Iris pigment epithelial cell (primary cell): ENCODE measurements at places on chromosomes 11 and 22.

- DNase-seq = no peak
Observed at GRCh38 chr11:111387363-111387762, 8.3 kb upstream of the POU2AF1 start.

DNA sequence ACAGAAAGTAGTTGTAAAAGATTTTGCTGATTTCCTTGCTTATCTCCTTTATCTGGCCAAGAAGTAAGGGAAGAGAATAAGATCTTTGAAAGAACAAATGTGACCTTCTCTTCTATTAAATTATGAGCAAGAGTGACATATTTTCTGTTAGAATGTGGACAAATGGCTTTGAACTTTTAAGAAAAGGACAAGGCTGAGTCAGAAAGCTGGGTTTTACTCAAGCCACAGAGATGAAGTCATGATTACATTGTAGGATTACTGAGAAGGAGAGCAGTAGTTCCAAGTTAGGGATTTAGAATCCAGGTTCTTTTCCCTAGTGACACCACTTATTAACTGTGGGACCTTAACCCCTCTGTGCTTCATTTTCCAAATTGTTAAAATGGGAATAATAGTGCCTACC, 13.5 kb downstream of the CCDC90B start:
- DNase-seq = peak; percentile 86

DNA sequence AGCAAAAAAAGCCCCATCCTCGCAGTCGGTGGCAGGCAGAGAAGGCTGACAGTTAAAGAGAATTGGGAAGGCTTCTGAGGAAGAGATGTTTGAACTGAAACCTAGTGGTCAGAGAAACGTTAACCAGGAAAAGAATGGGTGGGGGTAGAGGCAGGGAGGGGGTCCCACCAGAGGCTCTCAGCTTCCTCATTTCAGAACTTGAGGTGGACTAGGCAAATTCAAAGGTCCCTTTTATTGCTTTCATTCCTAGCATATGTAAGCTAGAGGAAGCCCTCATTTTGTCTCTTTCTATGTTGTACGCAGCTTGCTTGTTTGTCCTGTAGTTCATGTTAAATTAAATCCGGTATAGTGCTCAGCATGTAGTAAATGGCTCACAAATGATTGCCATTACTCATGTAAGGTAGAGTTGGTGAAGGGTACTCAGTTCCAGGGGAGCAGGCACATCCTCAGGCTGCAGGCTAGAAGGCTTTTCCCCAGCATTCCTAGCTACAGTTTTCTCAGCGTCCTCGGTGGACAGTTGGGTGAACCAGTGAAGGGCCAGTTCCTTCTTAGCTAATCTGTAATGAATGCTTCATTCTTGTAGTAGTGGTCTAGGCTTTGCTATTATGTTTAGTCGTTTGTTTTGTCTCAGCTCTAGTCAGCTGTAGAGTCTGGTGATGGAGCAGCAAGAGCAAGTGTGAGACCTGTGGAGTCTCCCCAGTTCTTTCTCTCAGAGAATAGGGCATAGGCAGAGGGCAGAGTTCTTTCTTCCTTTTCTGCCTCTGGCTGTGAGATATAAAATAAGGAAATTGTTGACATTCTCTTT, 58.6 kb downstream of the UVRAG start:
- no peak for DNase-seq

DNA sequence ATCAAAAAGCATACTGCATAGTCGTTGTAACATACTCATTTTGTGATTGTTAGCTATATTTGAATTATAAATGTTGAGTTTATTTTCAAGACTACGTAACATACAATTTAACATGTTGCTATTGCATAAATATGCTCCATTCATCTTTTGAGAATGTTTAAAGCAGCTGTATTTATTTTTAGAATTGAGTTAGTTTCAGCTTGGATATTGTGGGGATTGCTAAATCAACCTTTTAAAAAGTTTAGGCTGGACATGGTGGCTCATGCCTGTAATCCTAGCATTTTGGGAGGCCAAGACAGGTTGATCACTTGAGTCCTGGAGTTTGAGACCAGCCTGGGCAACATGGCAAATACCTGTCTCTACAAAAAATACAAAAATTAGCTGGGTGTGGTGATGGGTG, 288.1 kb downstream of the DYNC2H1 start:
- peak; percentile 47 for DNase-seq

DNA sequence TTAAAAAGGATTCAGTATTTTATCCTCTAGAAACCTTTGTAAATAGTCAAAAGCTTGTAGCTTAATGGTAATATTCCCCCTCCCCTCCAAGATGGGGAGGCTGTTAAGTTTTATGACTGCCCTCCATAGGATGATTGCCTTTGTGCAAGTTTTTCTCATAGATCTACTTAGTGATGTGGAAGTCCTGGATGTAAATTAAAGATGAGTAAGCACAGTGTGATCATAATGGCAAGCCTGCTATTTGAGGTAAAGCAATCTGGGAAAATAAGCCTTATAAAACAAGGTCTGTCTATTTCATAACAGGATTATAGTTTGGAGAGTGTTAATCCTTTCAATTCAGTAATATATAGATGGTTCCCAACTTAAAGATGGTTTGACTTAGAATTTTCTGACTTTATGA, 216.3 kb downstream of the DDX10 start:
- peak; percentile 36 for DNase-seq
